ENCODE measurements at places on chromosomes 3 and 15. TPM values are rescaled to one million over a fixed set of nuclear protein-coding genes. Genes with fewer than 3 reads are reported as not detected.

ZNF774 gene
- 0.98 TPM for total RNA-seq

DUOXA1 gene
- not detected for total RNA-seq

ACTC1 gene
- not detected for total RNA-seq

SI gene
- not detected for total RNA-seq

P2RY14 gene
- total RNA-seq = not detected

GOLGA8S gene
- not detected for total RNA-seq
